ENCODE measurements at places on chromosomes 16 and 17.

DNA sequence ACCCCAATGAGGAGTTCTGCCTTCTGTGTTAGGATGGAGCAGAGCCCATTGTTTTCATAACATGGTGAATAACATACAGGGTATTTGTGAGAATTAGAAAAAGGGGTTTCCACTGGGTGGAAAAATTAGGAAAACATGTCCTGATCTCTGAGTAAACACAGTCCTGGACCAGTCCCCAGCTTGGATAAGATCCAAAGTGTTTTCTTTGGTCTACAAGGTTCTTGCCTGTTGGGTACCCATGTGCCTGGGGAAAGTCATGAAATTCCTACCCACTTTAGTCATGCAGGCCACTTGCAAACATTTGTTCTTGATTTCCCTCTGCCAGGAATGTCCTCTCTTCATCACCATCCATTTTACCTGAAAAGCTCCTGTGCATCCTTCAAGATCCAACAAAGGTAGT is 164.8 kb upstream of the DYNLRB2 start:
- DNase-seq: no peak

GRCh38 chr17:39218906-39219305 is 6.8 kb downstream of the STAC2 start:
- no peak for DNase-seq

- no peak for DNase-seq
Observed at GRCh38 chr17:43430936-43431713, 32.3 kb downstream of the ARL4D start.

DNA sequence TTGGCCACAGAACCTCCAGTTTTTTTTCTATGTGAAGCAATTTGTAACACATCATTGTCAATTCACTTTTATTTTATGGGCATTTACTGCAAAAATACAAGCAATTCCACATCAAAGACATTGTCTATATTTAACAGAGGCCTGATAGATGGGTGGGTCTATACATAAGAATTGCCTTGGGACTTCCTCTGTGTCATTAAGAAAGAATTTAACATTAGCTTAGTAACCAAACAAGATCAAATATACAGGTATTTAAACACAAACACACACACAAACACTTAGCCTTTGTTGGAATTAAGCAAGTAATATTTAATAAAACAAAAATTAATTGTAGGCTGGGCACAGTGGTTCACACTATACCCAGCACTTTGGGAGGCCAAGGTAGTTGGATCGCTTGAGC is 4.3 kb upstream of the PITPNC1 start:
- no peak for DNase-seq

DNA sequence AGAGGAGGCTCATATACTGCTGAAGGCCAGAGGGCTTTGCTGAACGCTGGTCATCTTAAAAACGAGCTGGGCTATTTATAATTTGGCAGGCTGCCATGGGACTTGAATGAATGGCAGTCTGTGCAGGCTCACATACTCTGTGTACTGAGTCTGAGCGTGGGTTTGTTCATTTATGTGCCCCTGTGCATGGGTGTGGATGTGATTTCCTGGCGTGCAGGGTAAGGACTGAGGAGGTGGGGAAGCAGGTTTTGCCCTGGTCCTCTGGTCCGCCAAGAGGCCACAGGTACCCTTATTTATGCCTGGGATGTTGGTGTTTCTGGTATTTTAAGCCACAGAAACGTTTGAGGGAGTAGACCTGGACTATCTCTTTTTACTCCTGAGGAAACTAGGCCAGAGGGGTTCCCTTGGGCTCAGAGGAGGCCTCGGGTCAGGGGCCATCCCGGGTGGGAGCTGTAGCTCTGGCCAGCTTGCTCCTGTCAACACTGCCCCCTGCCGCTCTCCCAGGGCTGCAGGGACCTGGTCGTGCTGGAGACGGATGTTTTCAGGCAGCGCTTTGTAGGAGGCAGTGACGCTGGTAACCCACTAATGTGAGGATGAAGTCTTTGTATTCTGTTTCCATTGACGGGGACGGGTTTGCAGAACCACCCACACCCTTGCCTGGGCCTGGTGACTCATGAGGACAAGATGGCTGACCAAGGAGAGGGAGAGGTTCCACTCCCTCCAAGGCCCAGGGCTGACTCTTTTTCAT is 184.4 kb downstream of the MSI2 start:
- peak; percentile 19 for DNase-seq

DNA sequence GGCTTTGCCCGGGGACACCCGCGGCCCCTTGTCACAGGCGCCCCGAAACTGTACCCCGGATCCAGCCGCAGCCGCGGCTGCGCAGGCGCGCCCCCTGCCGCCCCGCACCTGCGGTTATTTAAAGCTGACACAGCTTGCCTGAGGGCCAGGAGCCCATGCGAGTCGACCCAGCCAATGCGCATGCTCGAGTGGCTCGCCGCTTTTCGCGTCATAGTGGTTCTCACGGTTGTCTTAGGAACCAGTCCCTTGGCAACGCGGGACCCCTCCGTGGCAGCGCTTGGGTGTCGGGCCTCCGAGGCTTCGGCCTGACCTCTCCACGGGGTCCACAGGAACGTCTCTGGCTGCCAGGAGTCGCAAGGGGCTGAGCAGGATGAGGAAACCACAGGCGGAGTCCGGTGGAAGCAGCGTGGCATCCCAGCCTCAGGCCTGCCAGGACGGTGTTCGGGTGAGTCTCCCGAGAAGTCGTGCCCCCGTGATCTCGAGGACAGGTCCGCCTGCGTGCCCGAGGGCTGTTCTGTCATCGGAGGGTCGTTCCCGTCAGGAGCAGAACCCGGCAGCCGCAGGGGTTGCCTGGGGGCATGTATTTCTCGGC is 716.9 kb downstream of the KCNJ18 start:
- no peak for DNase-seq

DNA sequence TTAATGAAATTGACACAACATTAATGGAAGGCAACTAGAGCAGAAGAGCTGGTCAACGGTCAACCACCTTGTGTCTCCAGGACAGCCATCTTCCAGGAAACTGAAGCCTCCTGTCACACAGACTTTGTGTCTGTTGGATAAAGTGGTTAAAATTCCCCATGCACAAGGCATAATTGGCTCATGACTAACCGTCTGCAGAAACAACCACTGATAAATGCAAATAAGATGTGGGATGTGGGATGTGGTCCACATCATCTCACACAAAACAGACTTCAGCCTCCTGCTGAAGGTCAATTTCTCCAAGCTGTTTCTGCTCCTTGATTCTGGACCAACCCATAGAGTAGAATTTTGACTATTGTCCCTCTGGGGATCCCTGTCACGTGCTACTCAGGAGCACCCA is 26.9 kb upstream of the XYLT1 start:
- no peak for DNase-seq

- DNase-seq: no peak
Observed at GRCh38 chr16:1979271-1980029, 1.8 kb downstream of the NOXO1 start.

GRCh38 chr17:9240659-9241370 is 219.5 kb downstream of the NTN1 start:
- no peak for DNase-seq

GRCh38 chr16:11134722-11135463 is 121.1 kb downstream of the SOCS1 start:
- DNase-seq: no peak

DNA sequence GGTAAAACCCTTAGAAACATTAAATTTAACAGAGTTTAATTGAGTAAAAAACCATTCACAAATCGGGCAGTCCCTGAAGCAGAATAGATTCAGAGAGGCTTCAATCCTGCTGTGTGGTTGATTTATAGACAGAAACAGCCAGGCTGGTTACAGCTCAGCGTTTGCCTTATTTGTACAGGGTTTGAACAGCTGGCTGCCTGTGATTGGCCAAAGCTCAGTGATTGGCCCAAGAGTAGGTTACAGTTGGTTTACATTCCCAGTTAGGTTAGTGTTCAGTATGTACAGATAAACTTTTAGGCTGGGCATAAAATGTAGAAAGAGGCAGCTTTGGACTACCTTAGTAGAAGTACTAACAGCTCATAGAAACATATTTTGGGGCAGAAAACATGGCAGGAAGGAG is 210.4 kb upstream of the ELAC2 start:
- no peak for DNase-seq

GRCh38 chr17:48261297-48261880 is 153.8 kb downstream of the SNX11 start:
- DNase-seq: no peak

- DNase-seq: no peak
Observed at GRCh38 chr16:89020068-89020924, 43.3 kb upstream of the CBFA2T3 start.

DNA sequence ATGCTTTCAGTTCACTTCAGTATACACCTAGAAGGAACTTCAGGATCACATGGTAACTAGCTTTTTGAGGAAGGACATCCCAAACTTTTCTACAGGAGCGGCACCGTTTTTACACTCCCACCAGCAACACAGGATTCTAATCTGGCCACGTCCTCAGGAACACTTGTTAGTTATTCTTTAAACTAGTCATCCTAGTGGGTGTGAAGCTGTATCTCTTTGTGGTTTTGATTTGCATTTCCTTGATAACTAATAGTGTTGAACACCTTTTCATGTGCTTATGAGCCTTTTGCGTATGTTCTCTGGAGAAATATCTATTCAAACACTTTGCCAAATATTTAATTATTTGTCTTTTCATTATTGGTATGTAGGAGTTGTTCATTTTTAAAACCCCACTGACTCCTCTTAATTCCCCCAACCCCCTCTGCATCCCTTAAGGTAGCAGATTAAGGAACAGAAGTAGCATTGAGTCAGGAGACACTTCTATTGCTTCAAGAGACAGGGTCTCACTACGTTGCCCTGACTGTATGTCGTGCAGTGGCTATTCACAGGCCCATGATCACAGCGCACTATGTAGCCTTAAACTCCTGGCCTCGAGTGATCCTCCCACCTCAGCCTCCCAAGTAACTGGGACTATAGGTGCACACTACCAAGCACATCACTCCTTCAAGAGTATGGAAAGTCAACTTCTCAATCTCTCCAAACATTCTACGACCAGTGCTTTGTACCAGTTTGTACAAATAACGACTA is 25.4 kb downstream of the YWHAE start:
- DNase-seq: no peak

DNA sequence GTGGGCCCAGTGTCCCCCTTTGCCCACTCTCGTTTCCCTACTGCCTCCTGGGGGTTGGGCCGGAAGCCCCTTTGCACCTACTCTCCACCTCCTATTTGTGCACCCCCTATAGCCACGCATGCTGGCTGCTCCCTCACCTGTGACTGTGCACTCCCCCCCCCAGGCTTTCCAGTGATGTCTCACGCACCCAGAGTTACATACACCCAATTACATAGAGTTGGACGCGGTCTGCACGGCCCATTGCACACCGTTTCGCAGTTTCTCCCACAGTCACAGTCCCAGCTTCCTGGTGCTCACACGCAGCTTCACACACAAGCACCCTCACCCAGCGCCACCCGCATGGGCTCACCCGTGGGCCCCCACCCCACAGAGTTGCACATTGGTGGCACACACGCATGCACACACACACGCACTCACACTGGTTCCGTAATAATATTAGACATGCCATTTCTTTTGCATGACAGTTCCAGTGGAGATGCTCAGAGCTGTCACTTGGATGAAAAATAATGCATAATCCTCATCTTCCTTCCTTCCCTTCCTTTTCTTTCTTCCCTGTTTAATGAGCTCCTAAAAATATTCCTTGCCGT is 21.5 kb upstream of the C1QL1 start:
- DNase-seq: no peak

GRCh38 chr16:66933776-66934137 is 445 bp downstream of the CIAO2B start:
- no peak for DNase-seq

DNA sequence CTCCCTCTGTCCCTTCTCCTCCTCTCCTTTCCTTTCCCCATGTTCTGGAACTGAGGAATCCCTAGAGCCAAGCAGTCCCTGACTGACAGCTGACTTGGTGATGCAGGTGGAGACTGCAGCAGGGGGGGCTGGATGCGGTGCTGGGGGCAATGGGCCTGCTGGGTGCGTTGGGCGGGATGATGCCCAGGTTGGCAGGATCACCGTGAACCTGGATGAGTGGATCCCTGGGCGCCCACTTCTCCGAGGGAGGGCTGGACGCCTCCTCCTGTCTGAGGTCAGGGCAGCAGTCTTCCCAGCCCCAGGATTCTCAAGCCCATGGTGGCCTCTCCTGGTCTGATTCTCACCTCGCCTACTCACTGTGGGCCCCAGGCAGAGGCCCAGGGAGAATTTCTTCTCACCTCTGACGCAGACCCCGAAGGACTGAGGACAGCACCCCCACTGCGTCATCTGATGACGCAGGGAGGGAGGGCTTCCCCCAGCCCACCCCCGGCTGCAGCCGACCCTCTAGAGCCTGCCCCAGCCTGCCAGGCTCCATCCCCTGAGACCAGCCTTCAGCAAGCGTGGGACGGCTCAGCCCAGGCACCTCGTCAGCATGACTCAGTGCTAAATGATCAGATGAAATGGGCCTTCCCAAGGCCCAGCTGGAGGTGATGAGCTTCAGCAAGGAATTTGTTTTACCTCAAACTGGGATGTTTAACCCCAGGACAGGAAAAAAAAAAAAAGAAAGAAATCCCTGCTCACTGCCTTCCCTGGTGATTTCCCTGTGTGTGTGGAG is 188.0 kb upstream of the TNRC6C start:
- no peak for DNase-seq

- no peak for DNase-seq
Observed at GRCh38 chr16:27313422-27314160, at the start of gene IL4R. Gene IL4R (plus strand): TSS chr16:27313974. CDS start chr16:27340204, 26,230 bp downstream.

GRCh38 chr16:55326261-55327092 is 2.5 kb downstream of the IRX6 start:
- no peak for DNase-seq

GRCh38 chr17:79406316-79406715 is 204.5 kb downstream of the RBFOX3 start:
- DNase-seq: peak; percentile 27

DNA sequence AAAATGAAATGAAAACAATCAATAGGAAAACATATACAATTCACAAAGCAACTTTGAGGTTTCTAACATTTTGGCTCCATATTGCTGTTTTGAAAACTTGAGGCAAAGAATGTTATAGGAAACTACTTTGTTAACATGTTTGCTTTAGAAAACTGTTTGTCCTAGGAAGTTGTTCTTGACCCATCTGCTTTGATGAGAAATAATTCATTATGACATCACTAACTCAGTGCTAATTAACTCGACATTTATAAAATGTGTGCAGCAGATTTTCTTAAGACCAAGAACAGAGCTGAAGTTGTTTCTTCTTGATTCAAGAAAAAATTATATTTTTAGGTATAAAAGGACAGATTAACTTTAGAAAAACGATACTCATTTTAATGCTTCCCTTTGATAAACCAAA is 94.7 kb downstream of the SOX9 start:
- DNase-seq: no peak

All from NCI-H2029 treated with DMSO at 0.1 percent for 48 hours (cell line).